ENCODE measurements at places on chromosomes 2 and 18. TPM values are rescaled to one million over a fixed set of nuclear protein-coding genes. Genes with fewer than 3 reads are reported as not detected.

DNA sequence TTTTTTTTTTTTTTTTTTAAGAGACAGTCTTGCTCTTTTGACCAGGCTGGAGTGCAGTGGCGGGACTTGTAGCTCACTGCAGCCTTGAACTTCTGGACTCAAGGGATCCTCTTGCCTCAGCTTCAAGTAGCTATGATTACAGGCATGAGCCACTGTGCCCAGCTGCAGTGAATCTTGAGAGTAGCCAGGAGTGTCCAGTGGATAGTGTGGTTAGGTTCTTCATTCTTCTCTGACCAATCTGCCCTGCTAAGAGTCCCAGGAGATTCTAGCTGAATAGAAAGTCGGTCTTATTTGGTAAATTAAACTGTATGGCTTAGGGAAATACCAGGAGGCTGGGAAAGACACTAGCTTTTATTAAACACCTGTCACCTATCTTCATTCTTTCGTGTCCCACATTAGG, 15.3 kb downstream of the USP39 start:
- no peak for DNase-seq

GRCh38 chr2:105417857-105418436, 19.1 kb upstream of the FHL2 start:
- no peak for DNase-seq

DNA sequence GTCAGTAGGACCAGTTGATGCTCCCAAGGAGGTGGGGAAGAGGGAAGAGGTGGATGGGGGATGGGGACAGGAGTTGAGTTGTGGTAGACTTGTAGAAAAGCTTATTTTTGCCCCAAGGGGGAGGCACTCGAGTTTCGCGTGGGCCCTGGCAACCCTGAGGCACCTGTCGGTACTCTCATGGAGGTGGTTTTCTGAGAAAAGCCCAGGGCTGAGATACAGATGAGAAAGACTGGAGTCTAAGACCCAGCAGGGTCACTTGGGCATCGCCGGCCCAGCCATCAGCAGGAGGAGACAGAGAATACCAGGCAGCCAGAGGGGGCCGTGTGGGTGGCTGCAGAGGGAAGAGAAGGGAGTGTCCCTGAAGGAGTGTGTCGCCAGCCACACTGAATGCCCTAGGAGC, 57.7 kb upstream of the HPCAL1 start:
- DNase-seq: no peak

The PROM2 gene
- total RNA-seq: 1.4 TPM

GRCh38 chr2:118223511-118223991, 135.3 kb downstream of the INSIG2 start:
- DNase-seq: no peak

The OSGEPL1 gene
- total RNA-seq: 6.3 TPM

The GALNT3 gene
- total RNA-seq: 0.10 TPM

DNA sequence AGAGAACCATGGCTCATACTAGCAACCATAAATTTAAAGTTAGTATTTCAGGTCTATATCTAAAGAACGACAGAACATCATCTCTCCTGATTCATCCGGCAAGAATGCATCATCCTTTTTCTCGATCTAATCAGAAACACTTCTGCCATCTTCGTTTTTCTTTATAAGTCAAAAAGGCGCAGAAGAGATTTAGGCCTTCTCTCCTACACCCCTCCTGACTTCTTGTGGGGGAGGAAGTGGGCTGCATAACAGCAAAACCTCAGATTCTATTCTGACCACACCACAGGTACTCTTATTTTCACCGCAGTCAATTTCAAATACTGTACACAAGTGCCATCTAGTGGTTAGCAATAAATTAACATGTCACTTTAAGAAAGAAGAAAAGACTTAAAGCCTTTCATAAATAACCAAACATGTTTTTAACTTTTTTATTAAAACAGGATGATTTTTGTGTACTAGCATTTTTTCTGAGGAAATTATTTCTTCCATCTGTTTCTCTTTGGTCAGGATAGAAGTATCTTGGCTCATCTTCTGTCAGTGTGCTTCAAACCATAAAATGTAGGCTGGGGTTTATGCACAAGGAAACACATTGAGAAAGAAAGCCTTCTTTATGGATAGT, 48.4 kb upstream of the PIK3C3 start:
- DNase-seq: peak; percentile 7
